Smooth muscle cell of the umbilical artery (primary cell): ENCODE measurements at places on chromosomes 1 and 21. TPM values are rescaled to one million over a fixed set of nuclear protein-coding genes. Genes with fewer than 3 reads are reported as not detected.

The PCP4 gene
- total RNA-seq = not detected in 2 replicates

The CD52 gene
- not detected in 2 replicates for total RNA-seq

The SPRR5 gene
- not detected in 2 replicates for total RNA-seq

The NCMAP gene
- total RNA-seq = not detected in 2 replicates

The FCRL5 gene
- not detected in 2 replicates for total RNA-seq

The SPATA46 gene
- total RNA-seq = not detected in 2 replicates

The NME7 gene
- 28.1 and 34.7 TPM in 2 replicates for total RNA-seq

The NSUN4 gene
- total RNA-seq = 10.7 and 13.5 TPM in 2 replicates

The HPCA gene
- total RNA-seq = not detected in 2 replicates

The TMEM183A gene
- 80.8 and 116 TPM in 2 replicates for total RNA-seq

The ALX3 gene
- not detected in 2 replicates for total RNA-seq

The CHIA gene
- total RNA-seq = under 0.01 TPM in 1 of 2 replicates, not detected in the other

The CYP4A11 gene
- total RNA-seq = not detected in 2 replicates

The LMX1A gene
- total RNA-seq = not detected in 2 replicates

The PTPN14 gene
- total RNA-seq = 49.6 and 111 TPM in 2 replicates

The LRRC39 gene
- total RNA-seq = 0.30 and 0.37 TPM in 2 replicates

The C1QTNF12 gene
- 0.92 and 1.5 TPM in 2 replicates for total RNA-seq

The ZFP69 gene
- 3.0 and 3.7 TPM in 2 replicates for total RNA-seq

The GAS5 gene
- 446 and 587 TPM in 2 replicates for total RNA-seq

The F13B gene
- total RNA-seq = not detected in 2 replicates

The FYB2 gene
- total RNA-seq = not detected in 2 replicates

The FAM72B gene
- 0.30 and 2.5 TPM in 2 replicates for total RNA-seq

The PKN2 gene
- 25.8 and 41.1 TPM in 2 replicates for total RNA-seq

The TRABD2B gene
- under 0.01 and 0.14 TPM in 2 replicates for total RNA-seq

The RBM15 gene
- total RNA-seq = 22.0 and 33.8 TPM in 2 replicates

The USH2A gene
- not detected in 2 replicates for total RNA-seq

The L1TD1 gene
- total RNA-seq = not detected in 2 replicates

The PIK3R3 gene
- total RNA-seq = 7.1 and 7.4 TPM in 2 replicates

The ANGPTL7 gene
- total RNA-seq = 10.4 TPM in 1 of 2 replicates, not detected in the other

The PODN gene
- total RNA-seq = 0.37 and 1.5 TPM in 2 replicates

The ALDH9A1 gene
- total RNA-seq = 123 and 146 TPM in 2 replicates

The TMCC2 gene
- total RNA-seq = 4.5 and 6.8 TPM in 2 replicates

The CD34 gene
- 0.05 and 0.30 TPM in 2 replicates for total RNA-seq
